NCI-H226 (cell line): ENCODE measurements at places on chromosomes 3 and 15.

DNA sequence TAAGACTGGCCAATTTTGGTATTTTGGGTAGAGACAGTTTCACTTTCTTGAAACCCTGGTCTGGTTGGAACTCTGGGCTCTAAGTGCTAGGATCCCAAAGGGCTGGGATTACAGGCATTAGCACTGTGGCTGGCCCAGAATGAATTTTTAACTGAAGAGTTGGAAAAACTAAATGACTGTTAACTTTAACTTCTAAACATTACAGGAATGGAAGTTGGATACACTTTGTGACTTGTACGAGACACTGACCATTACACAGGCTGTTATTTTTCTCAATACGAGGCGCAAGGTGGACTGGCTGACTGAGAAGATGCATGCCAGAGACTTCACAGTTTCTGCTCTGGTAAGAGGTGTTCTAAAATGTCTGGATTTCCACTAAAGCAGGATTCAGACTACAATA is 3.5 kb downstream of the EIF4A2 start:
- no peak for DNase-seq

GRCh38 chr3:46764206-46764605 is 46.5 kb upstream of the PRSS50 start:
- DNase-seq: no peak

DNA sequence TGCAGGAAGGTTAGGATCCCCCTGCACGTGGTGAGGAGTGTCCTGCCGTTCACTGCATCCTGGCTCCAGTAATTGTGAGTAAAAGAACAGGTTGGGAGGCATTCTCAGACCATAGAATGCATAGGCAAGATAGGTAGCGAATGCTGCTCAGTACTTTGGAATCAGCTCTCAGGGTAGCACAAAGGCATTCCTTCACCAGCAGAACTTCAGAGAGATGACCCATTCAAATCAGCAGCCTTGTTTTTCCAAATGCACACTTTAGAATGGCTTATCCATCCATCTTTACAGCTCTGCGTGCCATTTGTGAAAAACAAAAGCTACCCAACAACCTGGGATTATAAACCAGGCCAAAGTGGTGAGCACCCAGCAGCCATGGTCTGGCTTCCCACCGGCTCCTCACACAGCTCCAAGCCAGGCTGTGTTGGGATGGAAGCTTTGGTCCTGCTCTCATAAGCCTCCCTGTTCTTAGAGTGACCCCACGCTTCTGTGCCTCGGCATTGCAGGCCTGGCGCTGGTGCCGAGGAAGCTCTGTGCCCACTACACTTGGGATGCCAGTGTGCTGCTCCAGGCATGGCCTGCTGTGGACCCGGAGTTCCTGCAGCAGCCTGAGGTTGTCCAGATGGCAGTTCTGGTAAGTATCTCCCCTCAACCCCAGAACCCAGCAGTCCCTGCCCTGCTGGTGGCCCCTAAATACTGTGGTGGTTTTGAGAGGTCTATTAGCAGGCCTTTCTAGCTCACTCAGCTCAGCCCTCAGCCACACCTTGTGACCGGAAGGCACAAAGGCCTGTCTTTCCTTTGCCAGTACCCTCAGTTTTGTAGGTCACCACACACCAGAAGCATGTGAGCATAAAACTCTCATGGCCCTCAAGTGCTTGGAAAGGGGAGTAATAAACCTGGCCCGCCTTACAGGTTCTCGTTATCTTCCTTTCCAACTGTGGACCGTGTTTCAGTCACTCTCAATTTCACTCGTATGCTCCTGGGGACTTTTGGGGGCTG is 52.9 kb upstream of the LIMD1 start:
- no peak for DNase-seq

DNA sequence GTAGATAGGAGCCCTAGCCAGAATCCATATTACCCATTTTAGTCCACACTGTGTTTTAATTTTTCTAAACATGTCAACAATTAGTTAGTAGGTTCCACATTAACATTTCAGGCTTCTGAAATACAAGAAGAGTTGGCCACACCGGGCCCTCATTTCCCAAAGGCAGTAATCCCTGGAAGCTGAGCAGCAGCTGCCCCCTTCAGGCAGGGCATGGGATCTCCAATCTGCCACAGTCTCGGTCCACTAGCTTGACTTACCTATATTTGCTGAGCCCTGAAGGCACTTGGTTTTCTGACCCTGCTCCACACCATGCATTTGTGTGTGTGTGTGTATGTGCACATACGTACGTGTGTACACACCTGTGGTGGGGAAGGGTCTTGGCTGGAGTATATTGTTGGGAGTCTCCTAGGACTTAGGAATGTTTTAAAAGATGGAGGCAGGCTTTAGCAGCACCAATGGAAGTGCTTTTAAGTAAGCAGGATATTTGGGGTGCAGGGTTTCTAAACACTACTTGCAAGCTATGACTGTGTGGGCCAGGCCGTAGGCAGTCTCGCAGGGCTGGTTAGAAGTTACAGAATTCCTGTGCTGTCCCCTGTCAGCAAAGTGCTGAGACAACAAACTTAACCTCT is 71.2 kb upstream of the SOX14 start:
- DNase-seq: no peak

GRCh38 chr3:29700256-29700655 is 419.4 kb downstream of the RBMS3 start:
- DNase-seq: no peak

DNA sequence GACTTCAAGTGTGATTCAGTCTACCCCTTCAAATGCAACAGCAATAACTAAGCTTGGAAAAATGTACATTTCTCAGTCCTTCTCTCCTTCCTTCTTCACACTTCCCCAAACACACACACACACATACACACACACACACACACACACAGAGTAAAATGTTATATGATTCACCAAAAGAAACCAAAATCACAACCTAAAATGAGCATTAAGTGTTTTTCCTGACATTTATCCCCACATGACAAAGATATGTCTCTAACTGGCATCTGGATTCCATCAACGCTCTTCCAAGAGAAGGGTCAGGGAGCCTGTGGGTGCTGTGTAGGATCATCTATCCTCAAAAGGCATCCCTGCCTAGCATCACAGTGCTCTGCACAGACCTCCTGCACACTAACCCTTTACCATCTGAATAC is 21.0 kb downstream of the PDZRN3 start:
- no peak for DNase-seq

DNA sequence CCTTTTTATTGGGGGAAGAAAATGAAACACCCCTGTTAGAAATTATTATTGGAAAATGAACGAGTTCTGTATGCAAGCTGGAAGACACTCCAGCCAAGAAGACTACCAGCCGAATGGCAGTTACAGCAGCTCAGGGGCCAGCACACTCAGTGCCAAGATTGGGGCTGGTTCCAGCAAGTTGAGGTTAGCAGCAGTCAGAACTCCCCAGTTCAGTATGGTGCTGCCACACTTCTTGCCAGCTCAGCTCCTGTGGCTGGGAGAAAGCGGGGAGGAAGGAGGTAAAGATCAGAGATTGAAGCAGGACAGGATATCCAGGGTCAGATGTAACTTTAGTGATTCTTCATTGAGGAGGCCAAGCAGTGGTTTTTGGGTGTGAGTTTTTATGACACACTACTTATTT is 280.2 kb upstream of the NR2E3 start:
- DNase-seq: peak; percentile 13

- DNase-seq: no peak
These were observed 46.4 kb upstream of the CAPN7 start for GRCh38 chr3:15159501-15160136.

DNA sequence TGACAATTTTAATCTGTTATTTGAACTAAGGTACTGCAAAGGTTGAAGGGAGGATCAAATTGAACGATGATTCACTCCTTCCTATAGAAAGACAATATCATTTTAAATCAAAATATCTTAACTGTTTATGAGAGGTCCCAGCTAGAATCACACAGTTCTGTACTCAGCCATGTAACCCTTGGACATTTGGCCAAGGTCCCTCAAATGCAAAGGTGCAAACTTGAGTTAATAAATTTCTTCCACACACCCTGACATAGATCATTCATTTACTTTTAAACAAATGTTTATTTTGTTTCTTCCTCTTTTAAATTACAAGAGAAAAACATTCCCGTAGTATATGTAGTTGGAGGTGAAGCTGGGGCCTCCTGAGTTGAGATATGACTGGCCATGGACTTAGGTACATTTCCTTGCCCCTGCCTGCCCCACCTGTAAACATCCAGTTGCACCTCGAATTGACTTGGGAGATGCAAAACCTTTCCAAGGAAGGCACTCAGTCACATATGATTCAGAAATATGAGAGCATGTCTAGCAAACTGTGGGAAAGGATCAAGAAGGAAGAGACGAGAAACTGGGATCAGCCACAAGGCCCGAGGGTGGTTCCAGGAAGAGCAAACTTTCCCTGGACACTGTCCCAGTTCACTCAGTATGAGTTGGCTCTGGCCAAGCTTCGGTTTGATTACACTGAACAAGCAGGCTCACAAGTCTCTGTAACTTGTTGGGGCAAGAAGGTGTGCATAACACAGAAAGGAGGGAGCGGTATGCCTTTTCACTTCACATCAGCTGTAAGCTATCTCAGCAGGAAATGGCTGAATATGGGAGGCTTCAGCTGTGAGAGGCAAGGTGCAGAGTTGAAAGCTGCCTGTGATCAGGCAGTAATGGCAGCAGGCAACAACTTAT is 6.7 kb downstream of the TNFSF10 start:
- DNase-seq: peak; percentile 85

DNA sequence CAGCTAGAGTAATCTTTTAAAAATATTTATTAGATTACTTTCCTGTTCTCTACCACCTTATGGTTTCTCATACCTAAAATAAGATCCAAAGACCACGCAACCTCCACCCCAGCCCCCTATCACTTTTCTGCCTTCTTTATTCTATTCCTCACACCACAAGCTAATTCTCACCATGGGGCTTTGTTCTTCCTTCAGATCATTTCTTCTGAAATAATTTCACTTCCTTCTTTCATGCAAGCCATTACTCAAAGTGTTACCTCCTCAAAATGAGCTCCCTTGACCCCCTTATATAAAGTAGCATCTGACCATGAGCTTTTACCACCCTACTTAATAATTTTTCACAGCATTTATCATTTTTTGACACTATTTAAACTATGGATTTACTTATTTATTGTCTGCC is 233.2 kb upstream of the TMCO5A start:
- DNase-seq: no peak

- DNase-seq: no peak
These were observed 8.4 kb downstream of the GALK2 start for GRCh38 chr15:49178497-49178896.

DNA sequence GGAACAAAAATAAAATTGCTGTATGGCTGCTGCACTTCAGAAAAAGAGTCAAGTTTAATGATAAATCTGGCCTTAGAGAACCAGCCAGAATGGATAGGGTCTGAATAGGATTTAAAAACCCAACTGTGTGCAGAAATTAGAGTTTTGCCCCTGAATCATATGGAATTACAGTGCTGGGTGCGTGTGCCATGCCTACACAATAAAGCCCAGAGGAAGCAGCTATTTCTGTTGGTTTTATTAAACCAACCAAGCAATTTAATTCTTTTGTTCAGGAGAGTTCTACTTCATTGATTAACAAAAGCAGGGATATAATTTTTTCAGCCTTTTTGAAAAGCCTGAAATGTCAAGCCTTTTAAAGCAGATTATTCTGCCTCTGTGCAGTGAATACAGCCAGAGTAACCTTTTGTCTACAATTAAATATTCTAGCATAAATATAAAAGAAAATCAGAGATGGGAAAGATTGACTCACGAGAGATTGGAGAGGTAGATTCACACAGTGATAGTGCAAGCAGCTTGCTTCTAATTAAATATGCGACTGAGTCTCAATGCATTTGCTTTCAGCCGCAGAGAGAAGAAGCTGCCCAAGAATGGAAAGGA is 66.7 kb upstream of the DNAJC19 start:
- no peak for DNase-seq

DNA sequence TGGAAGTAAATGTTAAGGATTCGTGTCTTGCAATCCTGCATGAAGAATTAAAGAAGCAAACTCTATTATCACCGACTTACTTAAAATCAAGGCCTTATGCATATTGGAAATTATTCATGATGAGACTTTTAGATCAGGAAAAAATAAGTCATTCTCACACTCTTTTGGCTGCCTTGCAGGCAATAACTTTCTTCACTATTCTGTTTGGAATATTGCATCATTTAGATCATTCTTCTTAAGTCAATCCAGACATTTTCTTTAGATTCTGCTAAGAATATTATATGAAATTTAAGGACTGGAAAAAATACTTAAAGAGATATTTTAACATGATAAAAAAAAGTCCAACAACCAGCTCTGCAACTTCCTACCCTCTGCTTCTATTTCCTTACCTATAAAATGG is 245.4 kb downstream of the LRRN1 start:
- no peak for DNase-seq

GRCh38 chr3:95277613-95278012 is 1214.8 kb downstream of the NSUN3 start:
- DNase-seq: peak; percentile 11

GRCh38 chr3:54361746-54362283 is 239.5 kb downstream of the CACNA2D3 start:
- DNase-seq: no peak

GRCh38 chr15:78879517-78880241 is 7.0 kb downstream of the MORF4L1 start:
- no peak for DNase-seq

DNA sequence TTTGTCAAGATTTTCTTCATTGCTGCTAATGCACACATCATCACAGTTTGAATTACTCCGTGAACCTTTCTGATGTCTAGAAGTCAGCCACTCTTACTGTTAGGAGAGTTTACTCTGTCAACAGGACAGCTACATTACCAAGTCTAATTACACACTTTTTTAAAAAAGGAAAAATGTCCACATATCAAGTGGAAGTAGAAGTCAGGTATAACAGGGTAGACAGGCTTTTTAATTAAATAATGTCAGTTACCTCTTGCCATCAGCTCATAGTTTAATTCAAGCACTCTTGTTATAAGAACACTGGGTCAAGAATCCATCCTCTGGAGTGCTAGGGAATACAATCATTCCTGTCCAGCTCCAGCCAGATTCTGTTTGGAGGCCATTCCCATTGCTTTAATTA is 232.8 kb downstream of the TAFA4 start:
- DNase-seq: no peak

- peak; percentile 79 for DNase-seq
These were observed 6.2 kb downstream of the H1-8 start for GRCh38 chr3:129549006-129549800.

- DNase-seq: no peak
These were observed 168.6 kb downstream of the SOX2 start for GRCh38 chr3:181880331-181880730.

GRCh38 chr3:186901135-186901734 is 29.1 kb upstream of the ST6GAL1 start:
- DNase-seq: peak; percentile 25

DNA sequence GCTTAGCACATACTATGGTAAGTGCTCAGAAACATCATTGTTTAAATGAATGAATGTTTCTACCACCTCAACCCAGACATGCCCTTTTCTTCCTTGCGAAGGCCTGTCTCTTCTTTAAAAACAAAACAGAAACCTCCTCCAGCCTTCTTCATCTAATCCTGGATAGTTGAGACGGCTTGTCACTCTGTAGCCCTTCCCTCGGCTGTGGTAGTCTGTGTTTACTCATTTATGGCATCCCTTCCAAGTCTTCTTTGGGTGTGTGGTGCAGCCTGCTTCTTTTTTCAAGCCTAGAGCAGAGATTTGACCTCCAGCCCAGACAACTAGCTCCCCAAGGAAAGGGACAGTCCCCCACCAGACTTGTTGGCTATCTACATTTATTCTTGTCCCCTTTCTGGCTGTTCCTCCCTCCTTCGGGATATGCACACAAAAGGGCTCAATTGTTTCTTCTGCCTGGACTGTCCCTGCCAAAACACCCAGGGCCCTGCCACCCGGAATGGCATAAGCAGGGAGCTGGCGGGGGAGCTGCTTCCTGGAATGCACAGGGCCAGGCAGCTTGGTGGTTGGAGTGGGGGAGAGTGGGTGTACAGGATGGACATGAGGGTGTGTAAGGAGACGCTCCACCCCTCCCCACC is 67.8 kb downstream of the ITGA11 start:
- no peak for DNase-seq

- DNase-seq: peak; percentile 61
These were observed 29.0 kb upstream of the OSBPL11 start for GRCh38 chr3:125624341-125624740.
